ENCODE measurements at places on chromosomes 16 and 17.

DNA sequence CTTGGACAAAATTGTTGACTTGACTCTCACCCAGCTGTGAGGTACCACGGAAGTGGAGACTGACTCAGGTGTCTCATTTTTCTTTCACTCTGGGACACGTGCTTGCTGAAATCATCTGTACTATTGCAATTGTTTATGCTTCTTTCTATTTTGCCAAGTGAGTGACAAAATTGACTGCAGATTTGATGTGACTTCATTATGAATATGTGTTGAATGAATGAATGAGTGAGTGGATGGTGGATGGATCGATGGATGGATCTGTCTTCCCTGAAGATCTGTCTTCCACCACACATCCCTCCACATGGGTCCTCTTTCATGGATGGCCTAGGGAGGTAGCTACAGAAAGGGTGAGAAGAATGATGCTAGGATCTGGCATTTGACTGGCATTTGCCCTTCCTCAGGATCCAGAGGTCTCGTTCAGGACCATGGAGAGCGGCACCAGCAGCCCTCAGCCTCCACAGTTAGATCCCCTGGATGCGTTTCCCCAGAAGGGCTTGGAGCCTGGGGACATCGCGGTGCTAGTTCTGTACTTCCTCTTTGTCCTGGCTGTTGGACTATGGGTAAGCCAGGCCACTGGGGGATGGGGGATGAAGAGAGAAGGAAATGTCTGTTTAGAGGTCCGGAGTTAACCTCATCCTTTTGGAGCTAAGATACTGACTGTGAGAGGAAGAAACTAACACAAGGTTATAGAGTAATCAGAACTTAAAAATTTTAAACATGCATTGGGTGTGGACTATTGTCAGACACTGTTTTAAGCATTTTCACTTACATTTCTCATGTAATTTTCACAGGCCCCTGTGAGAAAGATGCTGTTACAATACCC lies 12.7 kb downstream of the SLC5A11 start:
- peak; percentile 8 for DNase-seq

GRCh38 chr16:54444851-54445458 lies 158.4 kb upstream of the IRX3 start:
- DNase-seq = no peak

DNA sequence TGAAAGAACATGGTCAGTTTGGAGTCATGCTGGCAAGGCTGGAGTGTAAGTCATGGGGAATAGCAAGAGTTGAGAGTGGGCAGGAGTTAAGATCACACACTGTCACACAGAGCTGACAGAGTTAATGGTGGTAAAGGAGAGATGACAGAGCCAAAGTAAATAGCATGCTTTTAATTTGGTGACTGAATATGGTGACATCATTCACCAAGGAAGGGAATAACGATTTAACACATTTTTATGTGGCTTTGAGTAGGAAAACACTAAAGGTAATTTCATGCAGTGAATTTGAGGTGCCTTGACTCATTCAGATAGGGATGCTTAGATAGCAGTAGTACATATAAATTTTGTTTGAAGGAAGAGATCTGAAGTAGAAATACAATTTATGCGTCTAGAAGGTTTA lies 42.1 kb downstream of the SYNRG start:
- DNase-seq = no peak

DNA sequence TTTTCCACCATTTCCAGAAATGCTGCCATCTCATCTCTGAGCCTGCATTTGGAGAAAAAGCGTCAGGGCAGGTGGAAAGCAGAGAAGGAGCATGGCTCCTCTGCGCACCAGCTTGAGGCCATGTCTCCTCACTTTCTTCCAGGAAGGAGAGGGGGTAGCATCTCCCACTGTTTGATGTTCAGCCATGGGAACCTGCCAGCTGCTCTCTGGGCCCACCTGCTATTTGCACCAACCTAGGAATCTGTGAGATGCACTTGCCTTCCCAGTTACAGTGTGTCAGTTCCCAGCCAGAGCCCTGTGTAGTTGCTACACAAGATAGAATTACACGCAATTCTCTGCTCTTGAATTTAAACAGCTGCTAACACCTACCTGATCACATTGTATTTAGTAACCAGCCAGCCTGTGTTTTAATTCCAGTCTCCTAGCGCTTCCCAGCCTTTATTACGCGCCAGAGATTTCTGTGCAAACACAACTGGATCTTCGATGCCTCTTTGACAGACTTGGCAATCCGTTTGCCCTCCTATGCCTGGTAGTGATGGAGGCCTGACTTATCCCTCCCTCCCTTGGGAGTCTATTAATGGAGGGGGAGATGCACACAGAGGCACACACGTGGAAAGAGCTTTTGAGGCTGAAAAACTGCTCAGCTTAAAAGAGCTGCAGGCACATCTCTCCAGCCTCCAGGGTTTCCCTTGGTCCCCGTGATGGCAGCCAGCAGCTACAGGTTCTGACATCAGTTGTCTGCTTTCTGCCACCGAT lies 98.1 kb upstream of the SEC14L1 start:
- DNase-seq = peak; percentile 63

DNA sequence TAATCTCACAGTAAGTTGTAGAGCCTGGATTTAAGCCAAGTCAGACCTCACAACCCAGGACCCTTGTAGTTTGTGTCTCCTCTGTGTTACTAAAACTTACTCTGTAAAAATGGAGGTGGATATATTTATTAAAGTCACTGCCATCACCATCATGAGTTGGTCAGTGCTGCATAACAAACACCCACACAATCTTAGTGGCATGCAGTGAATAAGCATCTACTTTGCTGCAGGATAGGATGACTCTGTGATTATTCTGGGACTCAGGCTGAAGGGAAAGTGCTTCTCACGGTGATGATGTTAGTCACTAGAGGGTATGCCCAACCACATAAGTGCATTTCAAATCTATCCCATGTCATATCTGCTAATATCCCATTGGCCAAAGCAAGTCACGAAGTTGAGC lies 398.7 kb downstream of the XYLT1 start:
- DNase-seq = no peak

DNA sequence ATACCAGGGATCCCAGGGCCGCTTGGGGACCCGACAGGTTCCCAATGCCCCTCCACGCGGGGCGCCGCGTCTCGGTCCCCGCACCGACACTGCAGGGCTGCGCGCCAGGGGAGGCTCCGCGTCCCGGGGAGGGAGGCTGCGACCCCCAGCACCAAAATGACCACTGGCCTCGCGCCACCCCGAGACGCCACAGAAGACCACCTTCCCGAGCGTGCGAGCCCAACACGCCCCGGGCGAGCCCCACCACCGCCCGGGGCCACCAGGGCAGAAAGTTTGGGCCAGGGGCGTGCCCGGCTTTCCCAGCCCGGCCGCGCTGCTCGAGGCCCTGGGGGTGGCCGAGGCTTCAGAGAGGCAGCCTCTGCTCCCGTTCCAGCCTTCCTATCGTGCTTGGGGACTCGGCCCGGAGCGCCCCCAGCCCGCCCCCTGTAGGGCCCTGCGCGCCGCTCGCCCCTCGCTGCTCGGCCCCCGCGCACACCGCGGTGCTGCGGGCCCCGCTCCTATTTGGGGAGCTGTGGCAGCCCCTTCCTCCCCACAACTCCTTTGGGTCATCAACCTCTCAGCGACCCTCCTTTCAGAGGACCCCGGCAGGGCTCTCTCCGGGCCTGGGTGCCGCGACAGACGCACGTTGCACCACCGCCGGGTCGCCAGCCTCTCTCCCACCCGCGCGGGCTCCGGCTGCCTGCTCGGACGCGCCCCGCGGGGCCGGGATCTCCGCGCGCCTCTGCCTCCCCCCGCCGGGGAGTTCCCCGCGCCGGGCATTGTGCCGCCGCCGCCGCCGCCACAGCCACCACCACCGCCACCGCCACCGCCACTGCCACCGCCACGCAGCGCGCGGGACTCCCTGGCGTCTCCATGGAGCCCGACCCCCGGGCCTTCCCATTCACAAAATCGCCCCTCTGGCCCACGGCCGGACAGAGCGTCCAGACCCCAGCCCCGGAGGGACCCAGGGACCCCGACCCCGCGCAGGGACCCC lies 892 bp downstream of the RBFOX3 start:
- no peak for DNase-seq

DNA sequence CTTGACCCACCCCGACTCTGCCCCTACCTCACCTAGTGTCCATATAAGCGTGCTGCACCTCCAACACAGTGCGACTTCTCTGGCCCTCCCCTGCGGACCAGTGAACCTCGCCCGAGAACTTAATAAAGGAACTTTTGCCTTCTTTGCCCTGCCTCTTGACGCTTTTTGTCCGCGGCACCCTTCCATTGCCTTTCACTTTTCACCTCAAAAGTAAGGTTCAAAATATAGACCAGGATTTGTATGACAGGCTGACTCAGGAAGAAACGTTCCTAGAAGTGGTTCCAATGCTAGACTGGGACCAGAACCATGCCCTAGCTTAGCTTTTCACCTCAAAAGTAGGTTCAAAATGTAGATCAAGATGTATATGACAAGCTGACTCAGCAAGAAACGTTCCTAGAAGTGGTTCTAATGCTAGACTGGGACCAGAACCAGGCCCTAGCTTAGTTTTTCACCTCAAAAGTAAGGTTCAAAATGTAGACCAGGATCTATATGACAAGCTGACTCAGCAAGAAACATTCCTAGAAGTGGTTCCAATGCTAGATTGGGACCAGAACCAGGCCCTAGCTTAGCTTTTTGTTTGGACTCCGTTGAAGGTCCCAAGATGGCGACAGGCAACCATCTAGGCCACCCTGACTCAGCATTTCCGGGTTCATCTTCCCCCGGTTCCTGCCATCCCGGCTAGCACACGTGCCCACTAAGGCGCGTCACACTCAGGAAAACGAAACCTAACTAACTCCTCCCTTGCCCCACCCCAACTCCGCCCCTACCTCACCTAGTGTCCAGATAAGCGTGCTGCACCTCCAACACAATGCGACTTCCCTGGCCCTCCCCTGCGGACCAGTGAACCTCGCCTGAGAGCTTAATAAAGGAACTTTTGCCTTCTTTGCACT lies 51.0 kb upstream of the TMEM97 start:
- no peak for DNase-seq

GRCh38 chr17:34254651-34255380 lies at the start of gene CCL2:
CCL2 (plus strand) TSS chr17:34255285; CDS start chr17:34255350, 65 bp downstream.
- DNase-seq = peak; percentile 87

DNA sequence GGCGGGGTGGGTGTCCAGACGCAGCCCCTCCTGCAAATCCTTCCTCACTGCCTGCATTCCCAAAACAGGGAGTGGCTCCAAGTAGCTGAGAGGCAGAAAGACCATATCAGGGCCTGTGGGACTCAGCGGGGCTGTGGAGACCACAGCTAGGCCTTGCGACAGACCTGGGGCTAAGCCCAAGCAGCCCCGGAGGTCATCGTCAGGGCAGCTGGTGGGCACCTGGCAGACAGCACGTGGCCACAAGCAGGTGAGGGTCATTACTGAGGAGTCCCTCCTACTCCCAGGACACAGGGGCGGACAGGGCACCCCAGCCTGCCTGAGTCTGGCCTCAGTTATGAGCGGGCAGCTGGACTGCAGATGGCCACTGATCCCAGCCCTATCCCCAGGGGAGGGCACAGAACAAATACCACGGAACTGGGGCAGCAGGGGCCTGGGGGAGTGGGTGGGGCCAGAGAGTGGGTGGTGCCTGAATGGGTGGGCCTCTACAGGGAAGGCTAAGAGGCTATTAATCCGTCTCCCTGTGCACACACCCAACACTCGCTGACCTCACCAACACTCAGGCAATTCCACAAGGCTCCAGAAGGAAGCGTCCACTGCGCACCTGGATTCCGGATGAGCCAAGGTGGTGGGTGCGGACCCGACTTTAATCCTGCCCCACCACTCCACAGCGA lies 8.5 kb downstream of the HS3ST6 start:
- DNase-seq = no peak

DNA sequence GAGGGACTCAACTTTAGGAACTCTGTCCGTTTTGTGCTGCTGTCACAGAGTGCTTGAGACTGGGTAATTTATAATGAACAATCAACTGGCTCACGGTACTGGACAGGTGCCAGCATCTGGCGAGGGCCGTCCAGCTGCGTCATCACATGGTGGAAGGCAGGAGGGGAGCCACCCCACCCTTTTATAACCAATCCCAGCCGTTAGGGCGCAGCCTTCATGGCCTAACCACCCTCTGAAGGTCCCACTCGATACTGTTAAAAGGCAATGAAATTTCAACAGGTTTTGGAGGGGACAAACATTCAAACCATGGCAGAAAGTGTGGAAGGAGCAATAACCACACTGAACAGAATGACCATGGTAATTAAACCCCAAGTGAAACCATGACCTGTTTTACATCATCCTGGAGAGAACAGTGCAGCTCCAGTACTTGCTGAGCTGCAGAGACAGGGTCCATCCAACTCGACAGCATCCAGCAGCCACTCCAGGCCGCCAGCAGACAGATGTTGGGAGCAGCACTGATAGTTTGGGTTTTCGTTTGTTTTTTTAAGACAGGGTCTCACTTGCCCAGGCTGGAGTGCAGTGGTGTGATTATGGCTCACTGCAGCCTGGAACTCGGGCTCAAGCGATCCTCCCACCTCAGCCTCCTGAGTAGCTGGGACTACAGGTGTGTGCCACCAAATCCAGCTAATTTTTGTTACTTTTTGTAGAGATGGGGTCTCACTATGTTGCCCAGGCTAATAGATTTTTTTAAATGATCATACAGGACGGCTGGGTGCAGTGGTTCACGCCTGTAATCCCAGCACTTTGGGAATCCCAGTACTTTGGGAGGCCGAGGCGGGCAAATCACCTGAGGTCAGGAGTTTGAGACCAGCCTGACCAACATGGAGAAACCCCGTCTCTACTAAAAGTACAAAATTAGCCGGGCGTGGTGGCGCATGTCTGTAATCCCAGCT lies 11.0 kb downstream of the CHMP6 start:
- no peak for DNase-seq

DNA sequence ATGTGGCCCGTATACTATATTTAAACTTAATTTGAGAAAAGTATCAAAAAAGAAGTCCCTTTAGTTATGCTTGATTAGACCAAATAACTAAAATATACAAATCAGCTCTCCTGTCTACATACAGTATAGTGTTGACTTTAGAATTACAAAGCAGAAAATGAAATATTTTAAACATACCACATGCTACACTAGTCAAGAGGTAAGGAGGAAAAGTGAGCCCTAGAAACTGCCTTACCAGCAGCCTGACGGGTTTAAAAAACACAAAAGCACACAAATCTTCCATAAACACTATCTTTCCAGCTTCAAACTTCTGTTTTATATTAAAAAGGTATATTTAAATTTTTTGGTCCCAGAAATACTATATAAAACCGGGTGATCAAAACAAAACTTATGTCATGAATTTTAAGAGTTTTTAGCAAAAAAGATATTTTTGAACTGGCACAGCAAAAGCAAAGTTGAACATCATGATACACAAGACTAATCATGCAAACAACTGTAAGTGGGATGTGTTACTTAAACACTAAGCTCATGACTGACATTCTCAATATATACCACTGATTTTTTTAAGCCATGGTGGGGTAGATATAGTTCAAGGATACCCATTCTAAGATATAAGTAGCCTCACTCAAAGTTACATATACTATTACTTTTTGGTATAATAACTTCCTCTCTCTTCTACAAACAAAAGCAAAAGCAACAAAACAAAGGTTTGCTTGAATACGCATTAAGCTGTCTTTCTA lies 11.8 kb downstream of the KLHL10 start:
- no peak for DNase-seq

DNA sequence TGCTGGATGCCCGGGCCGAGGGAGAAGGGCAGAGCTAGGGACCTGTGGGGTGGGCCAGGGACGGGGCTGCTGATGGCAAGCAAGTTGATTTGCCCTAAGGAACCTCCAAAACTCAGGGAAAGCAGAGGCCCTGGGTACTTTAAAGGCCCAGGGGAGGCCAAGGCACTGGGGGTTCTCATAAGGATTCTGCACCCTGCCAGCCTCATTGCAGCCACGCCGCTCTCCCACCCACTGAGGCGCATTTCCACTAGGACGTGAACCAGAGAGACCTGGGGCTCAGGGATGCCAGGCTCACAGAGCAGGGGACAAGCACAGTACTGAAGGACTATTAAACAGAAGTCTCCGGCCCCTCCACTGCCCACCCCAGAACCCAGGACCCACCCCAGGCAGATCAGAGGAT lies 39.4 kb upstream of the RBFOX3 start:
- no peak for DNase-seq

Measured in brain (organoid and tissue), 16 donors.